ENCODE measurements at places on chromosomes 3 and 15.

DNA sequence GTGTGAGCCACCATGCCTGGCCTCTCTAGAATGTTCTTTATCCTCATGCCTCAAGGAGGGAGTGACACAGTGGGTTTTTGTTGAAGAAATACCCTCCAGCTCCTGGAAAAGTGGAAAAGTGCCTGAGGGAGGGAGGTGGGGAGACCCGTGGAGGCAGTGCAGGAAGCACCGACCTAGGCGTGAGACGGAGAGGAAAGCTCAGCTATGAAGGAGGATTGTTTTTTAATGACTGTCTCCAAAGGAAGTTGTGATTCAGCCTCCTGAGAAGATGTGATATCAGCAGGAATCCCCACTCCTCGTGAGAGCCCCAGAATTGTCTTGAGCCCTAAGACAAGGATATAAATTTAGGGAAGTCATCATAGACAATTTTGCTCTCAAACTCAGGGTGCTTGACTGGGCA is 21.7 kb downstream of the RPLP1 start:
- DNase-seq: peak; percentile 69

GRCh38 chr3:69786854-69787253 is 47.6 kb downstream of the MITF start:
- DNase-seq: no peak

DNA sequence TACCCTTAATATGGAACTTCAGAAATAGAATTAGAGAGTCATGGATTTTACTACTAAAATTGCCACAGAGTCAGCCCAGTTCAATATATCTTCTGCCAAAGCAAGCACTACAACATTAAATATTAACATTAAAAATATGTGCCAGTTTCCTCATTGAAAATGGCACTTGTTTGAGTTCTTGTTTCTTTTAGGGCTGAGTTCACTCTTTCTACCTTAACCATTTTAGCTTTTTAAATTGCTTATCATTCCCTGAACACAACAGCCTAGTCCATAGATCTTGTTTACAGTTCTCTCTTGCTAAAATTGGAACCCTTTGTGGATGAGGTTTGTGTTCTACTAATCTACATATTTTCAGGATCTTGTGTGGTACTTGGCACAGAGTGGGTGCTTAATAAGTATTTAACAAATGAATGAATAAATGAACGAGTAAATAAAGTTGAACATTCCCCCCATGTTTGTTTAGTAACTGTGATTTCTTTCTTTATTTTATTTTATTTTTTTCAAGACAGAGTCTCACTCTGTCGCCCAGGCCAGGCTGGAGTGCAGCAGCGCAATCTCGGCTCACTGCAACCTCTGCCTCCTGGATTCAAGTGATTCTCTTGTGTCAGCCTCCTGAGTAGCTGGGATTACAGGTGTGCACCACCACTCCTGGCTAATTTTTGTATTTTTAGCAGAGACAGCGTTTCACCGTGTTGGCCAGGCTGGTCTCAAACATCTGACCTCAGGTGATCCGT is 46.0 kb upstream of the SLC7A14 start:
- DNase-seq: no peak

- DNase-seq: no peak
Observed at GRCh38 chr3:14434498-14435151, 32.2 kb downstream of the SLC6A6 start.

DNA sequence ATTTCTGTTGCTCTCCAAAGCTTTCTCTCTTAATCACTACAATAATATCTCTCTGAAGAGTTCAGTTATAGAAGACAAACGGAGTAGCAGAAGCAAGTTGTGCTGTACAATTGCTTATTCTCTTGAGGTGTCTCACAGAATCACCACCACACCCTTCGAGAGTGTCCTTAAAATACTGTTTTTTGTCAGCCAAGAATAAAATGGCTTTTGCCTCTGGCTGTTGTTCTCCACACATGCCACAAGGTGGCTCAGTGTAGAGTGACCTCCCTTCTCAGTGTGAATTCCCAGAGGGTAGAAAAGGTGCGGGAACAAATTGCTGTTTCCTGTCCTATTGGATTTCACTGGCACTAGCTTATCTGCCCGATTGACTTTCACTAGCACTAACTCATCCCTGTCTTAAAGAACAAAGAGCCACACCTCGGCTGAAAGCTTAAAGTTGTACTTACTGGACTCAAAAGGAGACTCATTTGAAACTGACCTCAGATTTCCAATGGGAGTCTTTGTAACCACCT is 134.2 kb upstream of the SATB1 start:
- peak; percentile 23 for DNase-seq

DNA sequence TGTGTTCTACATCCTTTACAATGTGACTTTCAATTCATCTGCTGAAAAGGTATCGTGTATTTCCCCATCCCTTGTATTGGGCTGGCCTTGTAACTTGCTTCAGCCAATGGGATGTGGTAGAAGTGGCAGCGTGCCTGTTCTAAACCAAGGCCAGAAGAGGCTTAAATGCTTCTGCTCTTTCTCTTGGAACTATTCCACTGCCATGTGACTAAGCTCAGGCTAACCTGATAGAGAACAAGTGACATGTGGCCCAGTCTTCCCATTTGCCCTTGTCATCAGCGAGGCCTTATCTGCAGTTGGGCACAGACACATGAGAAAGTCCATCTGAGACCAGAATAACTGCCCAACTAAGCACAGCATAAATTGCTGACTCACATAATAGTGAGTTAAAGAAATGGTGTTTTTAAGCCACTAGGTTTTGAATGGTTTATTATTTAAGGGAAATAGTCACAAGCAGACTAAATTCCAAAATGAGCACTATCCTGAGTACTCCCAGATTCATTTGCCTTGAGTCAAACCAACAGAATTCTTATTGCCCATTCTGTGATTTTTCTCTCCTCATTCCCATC is 230.2 kb downstream of the CPNE4 start:
- peak; percentile 23 for DNase-seq

DNA sequence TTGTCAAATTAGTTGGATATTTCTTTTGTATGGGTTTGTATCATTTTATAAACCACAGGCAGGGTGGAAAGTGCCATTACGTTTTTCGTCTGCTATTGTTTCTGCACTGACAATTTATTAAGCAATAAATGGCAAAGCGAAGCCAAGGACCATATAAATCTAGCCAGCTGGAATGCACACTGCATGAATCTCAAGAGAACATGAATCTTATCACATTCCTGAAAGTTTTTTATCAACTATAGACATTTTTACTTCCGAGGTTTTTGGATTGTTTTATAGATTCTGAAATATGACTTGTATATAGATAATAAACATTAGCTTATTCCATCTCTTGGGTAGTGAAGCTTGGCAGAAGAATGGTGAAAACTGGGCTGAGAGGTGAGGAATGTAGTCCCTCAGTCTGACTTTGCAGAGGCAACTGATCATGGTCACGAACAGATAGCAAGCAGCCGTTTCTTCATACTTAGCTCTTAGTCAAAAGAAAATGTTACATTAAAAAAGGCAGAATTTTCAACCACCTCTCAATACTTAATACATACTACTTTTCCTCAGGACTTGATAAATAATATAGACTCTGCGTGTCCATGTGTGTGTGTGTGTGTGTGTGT is 102.7 kb downstream of the OSBPL10 start:
- DNase-seq: peak; percentile 62

GRCh38 chr3:142902356-142902755 is 13.5 kb upstream of the PCOLCE2 start:
- no peak for DNase-seq

DNA sequence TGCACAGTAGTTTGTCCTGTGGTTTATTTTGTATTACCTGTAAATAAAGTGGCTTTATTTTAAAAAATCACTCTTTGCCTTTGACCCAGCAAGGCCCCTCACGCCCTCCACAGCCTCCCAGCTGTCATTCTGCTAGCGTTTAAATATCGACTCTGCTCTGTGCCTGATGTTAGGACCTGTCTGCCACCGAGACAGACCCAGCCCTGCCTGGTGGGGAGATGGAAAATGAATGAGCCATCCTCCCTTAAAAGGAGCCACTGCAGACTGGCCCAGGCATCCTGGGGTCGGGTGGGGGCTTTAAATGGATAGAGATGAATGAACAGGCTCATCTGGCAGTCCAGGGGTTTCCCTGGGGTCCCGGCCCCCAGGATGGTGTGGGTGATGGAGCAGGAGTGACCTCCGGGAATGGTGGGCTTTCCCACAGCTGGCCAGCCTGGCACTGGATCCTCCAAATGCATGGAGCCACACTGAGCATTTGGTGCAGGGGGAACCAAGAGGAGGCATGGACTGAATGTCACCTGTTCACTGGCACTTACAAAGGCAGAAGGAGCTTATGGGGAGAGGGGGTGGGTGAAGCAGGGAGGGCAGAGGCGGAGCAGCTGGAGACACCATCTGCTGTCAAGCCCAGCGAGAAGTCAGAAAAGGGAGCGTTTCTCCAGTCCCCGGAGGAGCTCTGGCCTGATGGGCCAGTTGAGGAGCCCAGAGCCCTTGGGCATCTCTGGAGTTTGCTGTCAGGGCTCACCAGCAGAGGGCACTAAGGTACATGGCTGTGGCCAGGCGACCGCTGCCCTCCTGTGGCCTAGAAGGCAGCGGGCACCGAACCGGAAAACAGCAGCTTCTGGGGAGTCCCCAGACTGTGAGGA is 11.9 kb downstream of the GRM2 start:
- DNase-seq: peak; percentile 19

GRCh38 chr15:100772478-100772877 is 107.2 kb upstream of the ALDH1A3 start:
- no peak for DNase-seq

- no peak for DNase-seq
Observed at GRCh38 chr15:80942266-80942665, 47.4 kb downstream of the MESD start.

Data from fibroblast of skin of right biceps (primary cell).